ENCODE measurements at places on chromosomes 13 and 19.

- no peak for DNase-seq
Observed at GRCh38 chr19:58387338-58388174, 487 bp downstream of the RPS5 start.

DNA sequence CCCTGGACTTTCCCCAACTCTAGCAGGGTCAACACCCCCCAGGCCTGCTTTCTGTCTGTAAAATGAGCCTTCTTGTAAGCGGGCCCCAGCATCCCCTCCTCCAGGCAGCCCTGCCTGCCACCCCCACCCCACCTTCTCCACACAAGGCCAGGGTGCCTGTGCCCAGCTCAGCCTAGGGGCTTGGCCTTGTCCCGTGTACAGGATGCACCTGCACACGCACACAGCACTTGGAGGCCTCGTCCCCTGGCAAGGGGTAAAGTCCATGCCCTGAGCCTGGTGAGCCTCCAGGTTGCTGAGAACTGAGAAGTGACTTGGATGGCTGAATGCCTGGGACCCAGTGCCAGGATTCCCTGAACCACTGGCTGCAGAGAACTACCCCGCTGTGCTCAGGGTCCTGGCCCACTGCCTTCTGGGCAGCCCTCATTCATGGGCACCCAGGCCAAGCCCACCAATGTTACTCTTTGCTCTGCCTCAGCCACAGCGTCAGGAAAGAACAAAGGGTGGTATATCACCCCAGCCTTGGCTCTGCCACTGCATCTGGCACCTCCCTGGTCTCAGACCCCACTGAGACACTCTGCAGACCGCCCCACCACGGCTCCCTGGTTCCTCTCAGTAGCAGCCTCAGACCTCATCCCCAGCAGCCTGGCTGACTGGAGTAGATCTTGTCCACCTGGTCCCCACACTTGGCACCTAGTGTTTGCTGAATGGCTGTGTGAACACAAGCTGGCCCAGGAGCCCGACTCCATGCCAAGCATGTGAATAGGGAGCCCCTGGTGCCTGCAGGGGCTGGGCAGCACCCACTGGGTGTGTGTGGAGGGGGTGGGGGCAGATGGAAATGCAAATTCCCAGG lies 1.8 kb upstream of the TM6SF2 start:
- DNase-seq, result no peak

DNA sequence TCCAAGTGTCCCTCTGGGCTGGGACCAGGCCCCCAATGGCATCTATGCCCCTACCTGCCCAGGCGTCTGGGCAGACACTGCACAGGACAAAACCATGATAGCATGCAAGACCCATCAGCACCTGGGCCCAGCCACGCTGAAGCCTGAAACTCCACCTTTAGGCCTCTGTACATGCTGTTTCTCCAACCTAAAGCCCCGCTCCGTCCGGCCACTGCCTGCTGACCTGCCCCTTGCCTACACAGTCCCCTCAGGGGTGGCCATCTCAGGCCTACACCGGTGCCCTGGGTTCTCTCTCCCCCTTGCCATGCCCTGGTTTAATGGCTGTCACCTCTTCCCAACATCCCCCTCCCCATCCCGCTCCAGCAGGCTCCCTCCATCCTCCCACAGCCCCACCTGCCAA lies 15.3 kb downstream of the GJA3 start:
- DNase-seq, result no peak

- DNase-seq, result no peak
Observed at GRCh38 chr19:39745643-39746042, 7.8 kb upstream of the CLC start.

DNA sequence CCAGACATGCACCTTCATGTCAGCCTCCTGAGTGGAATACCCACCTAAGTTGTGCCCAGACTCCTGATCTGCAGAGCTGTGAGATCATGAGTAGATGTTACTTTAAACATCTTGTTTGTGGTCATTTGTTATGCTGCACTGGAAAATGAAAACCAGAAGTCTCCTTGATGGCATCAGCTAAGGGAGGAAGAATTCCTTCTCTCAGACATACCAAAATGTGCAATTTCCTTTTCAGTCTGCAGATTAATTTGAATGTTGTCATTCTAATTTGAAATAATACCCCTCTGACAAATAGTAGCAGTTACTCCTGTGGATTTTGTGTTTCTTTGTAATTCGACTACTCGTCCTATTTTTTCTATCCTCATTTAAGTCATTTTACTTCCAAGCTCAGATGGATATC lies 59.3 kb downstream of the ITGBL1 start:
- DNase-seq, result no peak

GRCh38 chr13:23572836-23573235 lies 2.6 kb downstream of the TNFRSF19 start:
- no peak for DNase-seq

GRCh38 chr19:37933937-37934358 lies 26.9 kb downstream of the SIPA1L3 start:
- DNase-seq, result no peak

DNA sequence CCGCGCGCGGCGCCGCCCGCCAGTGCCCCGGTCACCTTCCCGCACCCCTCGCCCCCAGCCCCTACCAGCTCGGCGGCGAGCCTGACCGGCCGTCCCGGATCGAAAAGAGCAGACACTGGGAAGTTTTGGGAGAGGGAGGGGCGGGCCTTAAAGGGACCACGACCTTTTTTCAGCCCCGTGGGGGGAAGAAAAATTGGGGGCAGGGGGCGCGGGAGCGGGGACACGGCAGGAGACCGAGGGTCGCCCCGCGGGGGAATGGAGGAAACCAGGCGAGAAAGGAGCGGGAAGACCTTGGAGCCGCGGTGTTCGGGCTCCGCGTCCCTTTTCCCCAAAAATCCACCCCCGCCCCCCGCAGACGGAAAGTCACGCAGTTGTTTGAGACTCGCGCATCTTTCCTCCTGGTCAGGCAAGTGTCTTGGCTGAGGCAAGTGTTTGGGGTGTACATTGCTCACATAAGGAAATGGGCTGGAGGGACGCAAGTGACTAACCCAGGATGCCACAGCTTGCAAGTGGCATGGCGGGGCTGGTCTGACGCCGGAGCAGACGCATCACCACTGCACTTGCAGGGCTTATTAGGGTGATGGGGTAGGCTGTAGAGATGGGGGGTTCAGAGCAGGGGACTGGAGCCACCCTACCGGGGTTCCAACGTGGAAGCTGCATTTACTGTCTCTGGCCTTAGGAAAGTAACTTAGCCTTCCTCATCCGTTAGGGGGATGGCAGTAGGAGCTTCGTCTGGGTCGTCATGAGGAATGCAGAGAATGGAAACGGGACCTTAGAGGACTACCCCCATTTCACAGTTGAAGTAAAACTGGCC lies 2.7 kb upstream of the HNRNPL start:
- peak; percentile 70 for DNase-seq

GRCh38 chr13:113861433-113862030 lies 2.3 kb downstream of the GAS6 start:
- DNase-seq, result no peak

DNA sequence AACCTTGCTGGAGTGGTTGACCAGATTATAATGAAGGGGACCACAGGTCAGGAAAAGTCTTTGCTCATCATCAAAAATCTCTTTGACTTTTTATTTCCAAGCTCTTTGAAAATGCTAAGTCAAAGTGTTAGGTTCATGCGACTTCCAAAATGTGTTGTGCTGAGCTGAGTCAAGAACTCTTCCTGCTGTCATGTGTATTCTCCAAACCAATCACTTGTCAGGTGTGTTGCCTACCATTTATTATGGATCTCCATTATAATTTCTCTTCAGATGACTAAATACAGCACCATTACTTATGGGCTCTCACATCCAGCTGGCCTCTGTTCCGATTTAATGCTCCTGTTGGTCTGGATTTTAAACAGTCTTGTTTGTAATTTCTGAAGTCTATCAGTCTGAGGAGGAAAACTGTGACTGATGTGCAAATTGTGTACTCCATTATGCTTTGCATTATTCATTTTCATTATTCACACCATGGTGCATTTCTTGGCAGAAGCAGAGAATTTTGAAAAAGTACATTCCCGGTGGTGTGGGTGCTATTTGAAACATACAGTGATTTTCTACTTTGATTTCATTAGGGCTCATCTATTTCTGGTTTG lies 562.5 kb downstream of the LMO7 start:
- no peak for DNase-seq

DNA sequence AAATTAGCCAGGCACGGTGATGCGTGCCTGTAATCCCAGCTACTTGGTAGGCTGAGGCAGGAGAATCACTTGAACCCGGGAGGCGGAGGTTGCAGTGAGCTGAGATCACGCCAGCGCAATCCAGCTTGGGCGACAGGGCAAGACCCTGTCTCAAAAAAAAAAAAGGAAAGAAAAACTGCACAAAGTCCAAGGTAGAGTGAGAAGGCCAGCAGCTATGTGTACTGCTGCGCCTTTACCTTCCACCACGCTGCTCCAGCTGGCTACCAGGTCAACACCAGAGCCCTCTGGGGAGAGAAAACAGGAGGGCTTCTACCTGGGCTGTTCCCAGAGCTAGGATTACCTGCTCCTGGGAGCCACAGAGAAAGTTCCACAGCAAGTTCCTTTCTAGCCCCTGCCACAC lies 3.2 kb downstream of the ELL start:
- no peak for DNase-seq

GRCh38 chr13:44260336-44260735 lies 113.3 kb upstream of the SERP2 start:
- no peak for DNase-seq

DNA sequence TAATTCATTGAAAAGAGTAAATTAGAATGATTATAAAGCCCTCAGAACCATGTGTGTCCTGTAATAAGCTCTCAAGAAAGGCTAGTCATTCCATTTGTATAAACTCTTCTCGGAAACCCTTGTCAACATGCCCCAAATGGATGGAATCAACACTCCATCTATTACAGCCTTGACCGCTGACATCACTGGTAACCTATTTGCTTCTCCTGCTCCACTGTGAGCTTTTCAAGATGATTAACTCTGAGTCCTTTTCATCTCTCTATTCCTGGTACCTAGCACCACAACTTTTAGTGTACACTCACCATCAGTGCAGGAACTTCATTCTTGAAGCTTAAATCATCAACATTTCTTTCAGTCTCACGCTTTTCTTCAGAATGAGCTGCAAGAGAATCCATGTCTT lies 612.0 kb downstream of the DCT start:
- no peak for DNase-seq

GRCh38 chr13:38981096-38981495 lies 9.5 kb downstream of the STOML3 start:
- DNase-seq, result no peak

- DNase-seq, result peak; percentile 61
Observed at GRCh38 chr19:13082192-13083007, 20.3 kb downstream of the LYL1 start.

- no peak for DNase-seq
Observed at GRCh38 chr13:95155504-95155903, 145.7 kb downstream of the ABCC4 start.

GRCh38 chr19:5128251-5128935 lies 159.5 kb downstream of the KDM4B start:
- no peak for DNase-seq

DNA sequence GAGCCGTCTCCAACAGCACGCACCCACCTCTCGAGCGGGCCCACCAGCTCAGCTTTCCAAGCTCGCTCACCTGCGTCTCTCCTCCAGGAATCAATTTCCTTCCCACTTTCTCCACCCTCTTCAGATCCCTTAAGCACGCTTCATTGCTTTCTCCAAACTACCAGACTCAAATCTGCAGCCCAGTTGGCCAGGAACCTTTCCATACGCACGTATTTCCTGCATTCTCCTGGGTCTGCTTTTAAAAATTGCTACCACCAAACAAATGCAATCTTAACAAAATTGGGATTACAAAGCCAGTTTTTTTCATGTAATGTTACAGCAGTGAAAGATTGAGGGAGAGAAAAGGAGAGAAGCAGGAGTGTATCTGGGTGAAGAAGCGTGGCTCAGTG lies 1.5 kb downstream of the ENOX1 start:
- no peak for DNase-seq

DNA sequence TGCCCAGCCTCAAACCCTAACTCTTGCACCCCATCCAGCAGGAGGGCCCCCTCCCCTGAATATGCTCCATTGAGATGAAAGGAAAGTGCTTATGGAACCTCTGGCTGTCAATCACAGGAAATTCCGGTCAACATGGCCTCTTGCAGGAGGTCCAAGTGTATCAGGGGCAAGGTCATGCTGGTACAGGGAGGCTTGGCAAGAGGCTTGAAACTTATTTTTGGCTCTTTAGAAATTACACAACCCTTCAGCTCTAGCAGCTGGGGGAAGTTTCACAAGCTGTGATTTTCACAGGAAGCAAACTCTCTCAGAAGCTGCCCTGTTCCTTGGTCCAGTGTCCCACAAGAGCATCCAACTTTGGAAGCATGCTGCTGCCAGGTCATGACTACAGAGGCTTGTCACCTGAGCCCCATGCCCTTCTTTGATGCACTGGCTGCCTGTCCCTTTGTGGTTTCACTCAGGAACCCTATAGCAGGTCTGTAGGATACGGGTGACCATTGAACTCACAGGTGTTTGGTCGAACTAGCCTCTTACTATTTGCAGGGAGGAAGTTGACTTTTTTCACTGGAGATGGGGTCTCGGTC lies 8.4 kb downstream of the ASF1B start:
- DNase-seq, result no peak

DNA sequence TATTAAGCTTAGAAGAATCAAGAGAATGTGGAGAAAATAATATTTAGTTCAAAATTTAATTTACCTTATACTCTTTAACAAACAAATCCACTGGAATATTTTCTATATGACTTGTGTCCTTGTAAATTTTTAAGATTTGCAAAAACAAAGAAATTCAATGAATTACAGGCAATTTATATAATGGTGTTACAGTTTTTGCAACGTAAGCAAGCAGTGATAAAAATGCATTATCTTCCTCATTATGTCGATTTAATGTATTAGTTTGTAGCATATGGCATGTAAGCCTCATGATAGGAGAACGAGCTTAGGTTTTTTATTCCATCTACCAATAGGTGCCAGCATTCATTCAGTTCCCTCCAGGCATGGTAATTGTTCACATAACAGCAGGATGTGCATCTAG lies 100.0 kb upstream of the PCDH9 start:
- no peak for DNase-seq

DNA sequence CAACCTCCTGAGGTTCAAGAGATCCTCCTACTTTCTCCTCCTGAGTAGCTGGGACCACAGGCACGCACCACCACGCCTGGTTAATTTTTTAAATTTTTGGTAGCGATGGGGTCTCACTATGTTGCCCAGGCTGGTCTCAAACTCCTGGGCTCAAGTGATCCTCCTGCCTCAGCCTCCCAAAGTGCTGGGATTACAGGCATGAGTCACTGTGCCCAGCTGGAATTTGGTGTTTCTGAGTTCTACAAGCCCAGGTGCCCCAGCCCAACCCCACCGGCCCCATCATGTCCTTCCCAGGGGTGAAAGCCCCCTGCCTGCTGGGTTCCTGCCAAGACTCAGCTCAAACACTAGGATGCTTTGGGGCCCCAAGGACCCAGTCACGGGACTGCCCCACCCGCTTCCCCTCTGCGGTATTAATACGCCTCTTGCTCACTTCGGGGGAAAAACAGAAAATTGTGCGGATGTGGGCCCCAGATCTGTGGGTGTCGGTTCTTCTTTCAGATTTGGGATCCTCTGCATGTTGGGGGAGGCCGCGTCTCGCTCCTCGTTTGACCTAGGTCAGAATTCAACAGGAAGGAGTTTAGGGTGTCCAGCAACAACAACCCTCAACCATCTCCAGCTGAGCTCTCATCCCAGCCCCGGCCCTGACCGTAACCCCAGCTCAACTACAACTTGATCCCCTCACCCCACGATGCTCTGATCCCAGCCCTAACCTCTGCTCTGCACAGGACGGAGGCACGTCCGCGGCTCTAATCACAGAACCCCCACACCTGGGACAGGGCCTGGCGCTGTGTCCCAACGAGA lies 3.7 kb upstream of the FCER2 start:
- no peak for DNase-seq

GRCh38 chr19:19451429-19452242 lies 46.2 kb downstream of the GATAD2A start:
- no peak for DNase-seq
